Calu3 (cell line): ENCODE measurements at places on chromosomes 5 and 9.

DNA sequence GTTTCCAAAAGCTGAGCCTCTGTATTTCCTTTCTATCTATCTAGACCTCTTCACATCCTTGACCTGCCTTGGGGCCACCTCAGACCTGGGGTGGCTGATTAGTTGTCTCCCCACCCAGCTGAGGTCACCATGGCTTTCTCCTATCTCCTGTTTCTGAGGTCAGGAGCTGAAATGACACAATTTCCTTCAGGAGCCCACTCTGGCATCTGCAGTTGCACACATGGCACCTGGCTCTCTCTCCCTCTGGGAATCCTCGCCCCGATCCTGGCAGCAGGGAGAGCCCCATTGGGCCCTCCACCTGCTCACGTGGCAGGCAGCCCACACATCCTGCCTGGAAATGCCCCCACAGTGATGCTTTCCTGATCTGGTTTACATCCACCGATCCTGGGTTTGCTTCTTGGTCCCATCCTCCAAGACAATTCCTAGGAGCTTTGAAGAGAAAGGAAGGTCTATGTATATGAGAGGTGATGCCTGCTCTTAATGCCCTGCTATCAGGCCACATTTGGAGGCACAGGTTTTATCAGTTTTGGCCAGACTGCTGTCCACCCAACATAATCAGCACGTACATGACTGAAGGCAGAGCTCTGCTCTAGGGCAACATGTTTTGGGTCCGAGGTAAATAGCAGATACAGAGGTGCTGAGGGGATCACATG, 53.7 kb downstream of the MARCHF3 start:
- no peak for DNase-seq

GRCh38 chr5:133240425-133241091, 188.7 kb downstream of the HSPA4 start:
- peak; percentile 76 for DNase-seq

GRCh38 chr9:137049544-137050449, 3.8 kb upstream of the NPDC1 start:
- no peak for DNase-seq

DNA sequence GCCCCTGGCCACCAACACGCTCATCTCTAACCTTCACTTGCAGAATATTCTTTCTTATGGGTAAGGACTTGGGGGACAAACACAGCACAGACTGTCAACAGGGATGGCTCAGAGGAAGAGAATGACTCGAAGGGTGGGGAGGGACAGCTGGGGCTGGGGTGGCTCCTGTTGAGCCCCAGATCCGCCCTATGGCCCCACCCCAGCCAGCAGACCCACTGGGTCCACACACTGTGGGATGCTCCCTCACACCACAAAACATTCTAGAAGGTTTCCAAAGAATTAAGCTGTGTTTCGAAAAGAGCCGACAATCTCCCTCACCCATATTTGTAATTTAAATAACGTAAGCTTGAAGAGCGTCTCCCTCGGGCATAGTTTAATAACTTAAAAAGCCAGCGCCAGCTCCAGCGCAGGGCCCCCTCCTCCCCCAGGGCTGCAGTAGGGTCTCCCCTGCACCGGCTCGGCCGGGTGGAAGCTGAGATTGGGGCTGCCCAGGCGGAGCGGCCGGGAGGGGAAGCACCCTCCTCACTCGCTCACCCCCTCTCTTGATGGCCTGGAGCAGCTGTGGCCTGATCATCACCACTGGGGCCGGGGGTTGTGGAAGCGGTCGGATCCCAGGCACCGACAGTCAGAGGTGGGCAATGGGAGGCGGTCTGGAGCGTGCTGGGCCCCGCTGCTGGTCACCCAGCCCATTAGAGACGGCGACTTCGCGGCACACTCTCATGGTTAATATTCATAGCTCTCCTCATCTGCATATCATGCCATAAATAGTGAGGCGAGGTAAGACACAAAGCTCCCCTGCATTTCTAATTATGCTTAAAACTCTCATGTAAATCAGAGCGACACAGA, 37.6 kb downstream of the NACC2 start:
- DNase-seq: no peak

DNA sequence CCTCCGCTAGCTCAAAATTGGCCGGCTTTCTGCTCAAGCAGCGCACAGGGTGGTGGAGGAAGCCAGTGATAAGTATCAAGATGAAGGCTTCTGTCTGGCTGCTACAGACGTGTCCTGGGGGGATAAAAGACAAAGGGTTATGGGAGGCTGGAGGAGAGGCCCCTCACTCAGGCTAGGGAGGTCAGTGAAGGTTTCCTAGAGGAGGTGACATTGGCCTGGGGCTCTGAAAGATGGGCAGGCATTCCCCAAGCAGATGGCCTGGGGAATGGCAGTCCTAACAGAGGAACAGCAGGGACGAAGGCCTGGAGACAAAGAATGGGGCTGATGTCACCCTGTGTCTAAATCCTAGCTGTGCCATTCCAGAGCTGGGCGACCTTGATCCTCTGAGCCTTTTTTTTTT, 32.3 kb downstream of the OLFML2A start:
- no peak for DNase-seq

GRCh38 chr9:10008101-10008799, 604.6 kb downstream of the PTPRD start:
- no peak for DNase-seq
